Prostate gland (tissue), 2 donors: ENCODE measurements at places on chromosomes 1 and 21.

DNA sequence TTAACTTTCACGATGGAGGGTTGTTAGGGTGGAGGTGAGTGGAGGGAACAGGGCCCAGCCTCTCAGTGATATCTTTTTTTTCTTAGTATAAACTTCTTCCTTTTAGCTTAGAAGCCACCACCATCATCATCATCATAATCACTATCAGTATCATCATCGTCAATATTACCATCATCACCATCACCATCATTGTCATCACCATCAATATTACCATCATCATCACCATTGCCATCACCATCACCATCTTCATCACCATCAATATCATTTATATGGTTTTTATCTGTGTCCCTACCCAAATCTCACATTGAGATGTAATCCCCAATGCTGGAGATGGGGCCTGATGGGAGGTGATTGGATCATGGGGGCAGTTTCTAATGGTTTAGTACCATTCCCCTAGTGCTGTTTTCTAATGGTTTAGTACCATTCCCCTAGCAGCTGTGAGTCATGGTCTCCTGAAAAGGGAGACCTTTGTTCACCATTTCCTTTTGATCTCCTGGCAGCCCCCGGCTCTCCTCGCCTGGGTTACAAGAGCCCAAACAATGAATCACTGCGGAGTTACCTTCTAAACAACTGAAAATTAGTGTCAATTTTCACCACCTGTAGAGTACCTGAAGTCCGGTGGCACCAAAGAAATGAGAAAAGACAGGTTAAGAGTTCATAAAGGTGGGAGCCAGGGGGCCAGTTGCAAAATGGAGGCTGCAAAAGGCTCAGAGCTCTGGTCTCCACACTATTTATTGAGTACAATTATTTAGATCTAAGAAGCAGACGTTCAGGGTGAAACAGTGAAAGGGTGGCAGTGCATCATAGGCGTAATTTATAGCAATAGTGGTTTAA lies 3.1 kb upstream of the PLA2G2E start:
- no peak for DNase-seq

DNA sequence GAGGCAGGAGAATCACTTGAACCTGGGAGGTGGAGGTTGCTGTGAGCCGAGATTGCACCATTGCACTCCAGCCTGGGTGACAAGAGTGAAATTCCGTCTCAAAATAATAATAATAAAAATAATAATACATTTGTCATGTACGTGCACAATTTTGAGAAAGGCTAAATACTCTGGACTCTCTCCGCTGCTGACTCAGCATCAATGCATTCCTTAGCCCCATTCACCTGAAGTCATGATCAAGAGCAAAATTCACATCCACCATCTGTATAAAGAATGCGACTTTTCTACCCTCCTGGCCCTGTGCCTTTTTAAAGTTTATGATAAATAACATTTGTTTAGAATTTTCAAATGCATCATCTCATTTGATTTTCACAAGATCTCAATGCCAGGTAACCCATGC lies 35.5 kb upstream of the MAP1LC3C start:
- DNase-seq, result no peak

- no peak for DNase-seq
These were observed 56.7 kb downstream of the RALGPS2 start for GRCh38 chr1:178781533-178782330.

- DNase-seq, result no peak
These were observed 5.5 kb upstream of the OR6Y1 start for GRCh38 chr1:158559696-158560095.

DNA sequence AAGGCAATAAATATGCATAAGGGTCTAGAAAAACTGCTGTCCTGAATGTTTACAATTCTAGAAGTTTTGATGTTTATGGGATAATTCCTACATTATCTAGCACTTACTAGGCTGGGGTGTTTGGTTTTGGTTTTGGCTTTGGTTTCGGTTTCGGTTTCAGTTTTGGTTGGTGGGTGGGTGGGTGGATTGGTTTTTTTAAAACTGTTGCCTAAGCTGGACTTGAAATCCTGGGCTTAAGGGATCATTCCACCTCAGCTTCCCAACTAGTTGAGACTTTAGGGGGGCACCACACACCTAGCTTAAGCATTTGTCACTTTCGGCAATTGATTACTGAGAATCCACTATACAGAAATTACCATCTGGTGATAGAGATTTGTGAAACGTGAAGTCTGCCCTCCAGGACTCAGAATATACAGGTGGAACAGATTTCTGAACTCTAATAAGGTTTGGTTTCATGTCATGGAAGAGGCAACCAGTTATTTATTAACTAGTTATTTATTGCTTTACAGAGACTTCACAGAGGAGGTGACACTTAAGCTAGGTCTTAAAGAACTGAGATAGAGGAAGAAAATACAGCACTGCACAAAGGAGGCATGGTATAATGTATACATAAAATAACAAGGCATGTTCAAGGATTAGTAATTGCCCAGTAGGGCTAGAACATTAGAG lies 69.6 kb downstream of the PIK3R3 start:
- no peak for DNase-seq

- DNase-seq, result no peak
These were observed 2.5 kb upstream of the DENND2D start for GRCh38 chr1:111202707-111203623.

- no peak for DNase-seq
These were observed 33.2 kb downstream of the POFUT2 start for GRCh38 chr21:45254460-45254930.

DNA sequence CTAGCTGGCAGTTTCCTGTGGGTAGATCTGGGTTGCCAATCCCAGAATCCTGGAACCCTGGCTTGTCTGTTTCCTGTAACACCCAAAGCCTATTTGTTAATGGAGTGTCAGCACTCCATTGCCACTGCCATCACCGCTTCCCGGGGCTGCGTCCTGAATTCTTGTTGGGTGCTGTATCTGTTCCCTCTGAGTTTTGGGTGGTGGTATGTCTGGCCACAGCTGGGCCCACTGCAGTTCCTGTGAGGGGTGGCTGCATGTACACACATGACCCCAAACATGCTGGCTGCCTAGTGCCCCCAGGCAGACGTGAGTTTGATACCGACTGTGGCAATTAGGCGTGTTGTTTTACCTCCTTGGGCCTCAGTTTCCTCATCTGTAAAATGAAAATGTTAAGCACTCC lies 29.3 kb downstream of the NAV1 start:
- DNase-seq, result no peak

DNA sequence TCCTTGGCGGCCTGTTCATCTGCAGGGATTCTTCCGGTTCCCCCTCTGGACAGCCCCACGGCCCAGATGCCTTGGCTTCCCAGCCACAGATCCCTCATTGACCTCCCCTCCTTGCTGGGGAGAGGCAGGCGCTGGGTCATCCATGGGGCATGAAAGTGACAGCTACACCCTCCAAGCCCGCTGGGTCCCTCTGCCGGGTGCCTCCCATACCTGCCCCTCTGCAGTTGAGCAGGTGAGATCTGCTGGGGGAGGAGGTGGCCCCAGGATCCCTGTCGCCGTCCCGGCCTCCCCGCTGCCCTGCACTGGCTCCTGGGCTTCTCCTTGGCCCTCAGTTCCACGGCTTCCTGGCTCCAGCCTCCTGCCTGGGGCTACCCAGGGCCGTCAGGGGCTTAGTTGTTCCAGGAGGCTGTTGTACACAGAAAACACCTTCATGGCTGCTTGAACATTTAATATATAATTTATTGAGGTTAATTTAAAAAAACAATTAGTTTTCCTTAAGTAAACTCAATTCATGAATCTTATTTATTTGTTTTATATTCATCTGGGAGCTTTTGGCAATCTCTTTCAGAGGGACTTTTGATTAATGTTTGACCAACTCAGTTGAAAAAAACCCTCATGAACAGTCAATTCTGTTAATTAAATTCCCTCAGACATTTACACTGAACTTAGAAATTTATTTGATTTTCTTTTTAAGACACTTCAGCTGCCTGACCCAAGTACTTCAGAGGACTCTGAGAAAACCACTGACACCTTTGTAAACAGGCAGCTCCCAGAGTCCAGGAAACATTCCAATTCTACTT lies 67.6 kb upstream of the ABCG1 start:
- no peak for DNase-seq

- peak; percentile 63 for DNase-seq
These were observed 738 bp upstream of the CDC42BPA start for GRCh38 chr1:227318853-227319607.

DNA sequence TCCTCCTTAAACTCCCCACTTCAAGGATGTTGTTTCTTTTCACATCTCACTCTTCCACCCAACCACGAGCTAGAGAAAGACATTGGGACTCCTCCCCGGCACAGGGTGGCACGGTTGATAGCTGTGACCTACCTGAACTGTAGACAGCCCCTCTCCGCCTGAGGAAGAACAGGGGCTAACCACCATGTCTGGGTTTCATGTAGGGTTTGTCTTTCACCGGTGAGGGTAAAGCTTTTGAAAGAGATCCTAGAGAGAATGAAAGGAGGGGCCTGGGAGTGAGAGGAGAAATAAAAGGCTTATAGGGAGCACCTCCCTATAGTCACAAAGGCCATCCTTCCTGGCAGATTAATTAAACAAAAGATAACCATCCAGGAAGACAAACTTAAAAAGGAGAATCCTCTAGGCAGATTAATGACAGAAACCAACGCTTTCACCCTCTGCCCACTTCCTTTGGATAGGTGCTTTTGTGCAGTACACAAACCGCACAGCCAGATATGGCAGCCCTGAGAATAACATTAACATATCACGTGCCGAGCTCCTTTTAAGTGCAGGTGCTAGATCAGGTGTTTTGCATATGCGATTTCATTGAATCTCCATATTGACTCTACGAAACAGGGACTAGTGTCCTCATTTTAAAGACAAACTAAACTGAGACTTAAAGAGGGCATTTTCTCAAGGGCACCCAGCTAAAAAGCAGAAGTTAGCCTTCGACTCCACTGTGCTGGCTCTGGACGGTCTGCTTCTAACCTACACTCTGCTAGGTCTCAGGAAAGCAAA lies 178.1 kb upstream of the RUNX1 start:
- DNase-seq, result no peak

DNA sequence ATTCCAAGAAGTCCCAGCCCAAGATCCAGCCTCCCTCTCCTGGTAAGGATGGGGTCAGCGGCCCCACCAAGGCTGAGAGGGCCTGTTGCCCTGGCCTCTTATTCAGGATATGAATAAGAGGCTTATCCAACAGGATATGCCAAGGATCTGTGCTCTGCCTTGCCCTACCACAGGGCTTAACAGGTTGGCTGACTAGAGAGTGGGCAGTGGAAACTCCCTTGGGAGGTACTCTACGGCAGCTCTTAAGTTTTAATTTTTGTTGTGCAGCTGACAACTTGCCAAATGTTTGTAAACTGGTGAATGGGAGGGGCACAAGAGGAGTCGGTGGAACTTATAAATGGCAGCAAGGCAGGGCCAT lies 16.5 kb upstream of the PIGV start:
- DNase-seq, result no peak

DNA sequence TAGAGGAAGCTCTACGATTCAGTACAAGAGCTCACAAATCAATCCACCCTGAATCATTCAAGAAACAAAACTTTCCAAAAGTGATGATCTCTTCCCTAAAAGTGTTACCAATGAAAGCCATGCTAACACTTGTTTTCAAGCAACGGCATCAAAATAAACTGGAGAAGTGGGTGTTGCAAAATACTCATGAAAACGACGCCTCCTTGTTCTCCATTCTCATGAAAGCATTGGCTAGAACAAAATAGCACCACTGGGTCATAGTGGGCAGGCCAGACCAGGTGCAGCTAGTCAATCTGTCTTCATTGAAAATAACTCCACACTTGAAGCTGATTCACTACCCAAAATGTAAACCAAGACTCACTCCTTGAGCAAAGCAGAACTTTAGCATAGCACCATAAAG lies 4.3 kb downstream of the TIAM1 start:
- no peak for DNase-seq

DNA sequence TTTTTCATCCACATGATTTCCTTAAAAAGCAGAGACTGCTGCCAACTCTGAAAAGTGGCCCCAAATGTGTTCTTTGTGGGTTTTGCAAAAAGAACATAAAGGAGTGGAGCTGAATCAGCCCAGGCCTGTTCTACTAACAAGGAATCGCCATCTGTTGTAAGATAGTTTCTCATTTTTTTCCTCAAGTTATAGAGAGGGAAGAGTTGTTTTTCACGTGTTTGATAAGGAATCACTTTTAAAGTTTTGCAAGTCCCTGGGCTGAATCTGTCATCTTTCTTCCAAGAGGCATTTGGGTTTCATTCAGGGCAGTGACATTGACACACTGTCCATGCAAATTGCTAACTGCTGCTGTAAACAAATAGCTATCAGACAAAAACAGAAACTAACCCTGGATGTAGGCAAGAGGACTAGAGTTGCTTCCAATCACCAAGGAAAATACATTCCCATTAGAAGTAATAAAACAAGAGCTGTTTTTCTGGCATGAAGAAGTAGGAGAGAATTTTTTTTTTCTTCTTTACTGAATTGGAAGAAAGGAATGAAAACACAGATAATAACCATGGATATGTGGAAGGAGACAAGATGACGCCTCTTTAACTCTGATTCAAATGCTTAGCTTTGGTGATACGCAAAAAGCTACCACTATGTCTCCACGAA lies 58.8 kb upstream of the TBX15 start:
- no peak for DNase-seq

DNA sequence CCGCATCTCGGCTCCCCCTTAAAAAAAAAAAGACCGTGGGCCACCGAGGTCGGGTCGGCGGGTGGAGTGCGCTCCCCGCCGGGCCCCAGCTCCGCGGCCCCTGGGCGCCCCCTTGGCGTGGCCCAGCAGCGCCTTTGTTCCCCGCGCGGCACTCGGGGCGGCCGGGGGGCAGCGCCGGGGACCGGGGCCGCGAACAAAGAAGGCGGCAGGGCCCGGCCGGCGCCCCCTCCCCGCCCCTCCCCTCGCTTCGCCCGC lies 571 bp downstream of the MARCKSL1 start:
- DNase-seq, result no peak

GRCh38 chr1:30081379-30082102 lies 641.8 kb downstream of the MATN1 start:
- no peak for DNase-seq

- no peak for DNase-seq
These were observed 99.5 kb upstream of the ZNF644 start for GRCh38 chr1:91121366-91121765.
